Sciatic nerve (tissue), 2 donors: ENCODE measurements at places on chromosomes 6 and 20. TPM values are rescaled to one million over a fixed set of nuclear protein-coding genes. Genes with fewer than 3 reads are reported as not detected.

RAET1E gene
- 0.80 TPM for total RNA-seq

KIAA1755 gene
- total RNA-seq = 56.0 TPM

PTCRA gene
- total RNA-seq = 0.40 TPM

TP53TG5 gene
- total RNA-seq = not detected

TRIM10 gene
- 0.62 TPM for total RNA-seq

ETV7 gene
- total RNA-seq = 6.7 TPM

TRIM31 gene
- total RNA-seq = not detected

OVOL2 gene
- total RNA-seq = not detected

NMBR gene
- total RNA-seq = 0.45 TPM

LAMP5 gene
- 1.6 TPM for total RNA-seq

KIF13A gene
- 72.8 TPM for total RNA-seq

FRK gene
- total RNA-seq = 0.85 TPM

MUCL3 gene
- 0.18 TPM for total RNA-seq

SLC17A3 gene
- not detected for total RNA-seq
